ENCODE measurements at places on chromosomes 2 and 18.
A peak's percentile ranks its signal among the peaks of the same experiment; 100 is the strongest.

DNA sequence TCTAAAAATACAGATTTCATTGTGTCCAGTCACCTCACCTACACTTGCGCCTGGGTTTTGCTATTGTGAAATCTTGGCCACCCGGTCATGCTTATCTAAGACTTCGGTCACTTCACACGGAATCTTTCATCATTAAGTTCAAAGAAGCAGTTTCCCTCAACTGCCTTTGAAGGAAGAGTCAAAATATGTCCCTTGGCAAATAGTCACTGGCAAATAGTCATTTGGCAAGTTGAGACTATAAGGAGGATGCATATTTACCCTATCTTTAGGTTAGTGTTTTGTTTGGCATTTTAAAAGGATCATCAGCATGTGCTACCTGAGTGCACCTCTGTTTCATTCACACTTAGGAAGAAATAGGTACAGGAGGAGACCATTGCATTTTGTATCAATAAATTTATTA lies 95.9 kb downstream of the FEZ2 start:
- DNase-seq = no peak

DNA sequence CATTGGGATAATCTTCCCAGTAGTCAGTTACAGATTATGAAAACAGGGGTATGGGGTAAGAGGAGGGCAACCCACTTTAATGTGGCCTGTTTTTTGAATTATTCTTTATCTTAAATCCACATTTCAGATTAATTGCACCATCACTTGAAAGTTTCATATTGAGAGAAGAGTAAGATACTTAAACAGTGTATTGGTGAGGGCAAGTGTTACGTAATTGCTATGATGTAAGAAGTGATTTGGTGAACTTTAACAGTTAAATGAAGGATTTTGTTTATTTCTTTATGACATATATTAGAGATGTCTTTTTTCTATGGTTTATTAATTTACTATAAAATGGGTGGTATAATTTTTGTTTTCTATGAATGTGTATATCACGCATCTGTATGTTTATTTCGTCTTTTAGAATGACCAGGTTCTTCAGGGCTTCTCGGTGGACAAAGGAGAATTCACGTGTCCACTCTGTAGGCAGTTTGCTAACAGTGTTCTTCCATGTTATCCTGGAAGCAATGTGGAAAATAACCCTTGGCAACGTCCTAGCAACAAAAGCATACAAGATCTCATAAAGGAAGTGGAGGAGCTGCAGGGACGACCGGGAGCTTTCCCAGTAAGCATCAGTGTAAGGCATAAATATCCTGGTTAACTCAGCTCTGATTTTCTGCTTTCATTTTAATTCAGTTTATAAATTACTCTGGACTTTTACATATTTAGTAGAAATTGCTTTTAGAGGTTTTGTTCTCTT lies 171.2 kb upstream of the MYO3B start:
- no peak for DNase-seq

DNA sequence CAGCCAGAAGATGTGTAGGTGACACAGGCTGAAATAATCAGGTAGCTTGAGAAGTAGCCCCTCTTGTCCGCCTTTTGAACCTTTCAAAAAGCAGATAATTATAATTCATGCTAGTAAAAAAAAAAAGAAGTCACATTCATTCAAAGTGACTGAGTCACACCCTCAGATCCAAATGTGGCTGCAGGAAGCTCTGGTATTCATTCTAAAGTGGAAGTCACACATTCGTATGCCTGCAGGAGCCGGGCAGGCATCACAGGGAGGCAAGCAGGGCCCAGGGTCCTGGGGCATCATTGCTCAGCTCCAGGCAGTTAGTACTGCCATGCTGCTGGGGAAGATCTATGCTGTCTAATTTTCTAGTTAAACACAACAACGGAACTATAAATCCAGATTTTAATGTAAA lies 21.7 kb upstream of the RAB11FIP5 start:
- no peak for DNase-seq

DNA sequence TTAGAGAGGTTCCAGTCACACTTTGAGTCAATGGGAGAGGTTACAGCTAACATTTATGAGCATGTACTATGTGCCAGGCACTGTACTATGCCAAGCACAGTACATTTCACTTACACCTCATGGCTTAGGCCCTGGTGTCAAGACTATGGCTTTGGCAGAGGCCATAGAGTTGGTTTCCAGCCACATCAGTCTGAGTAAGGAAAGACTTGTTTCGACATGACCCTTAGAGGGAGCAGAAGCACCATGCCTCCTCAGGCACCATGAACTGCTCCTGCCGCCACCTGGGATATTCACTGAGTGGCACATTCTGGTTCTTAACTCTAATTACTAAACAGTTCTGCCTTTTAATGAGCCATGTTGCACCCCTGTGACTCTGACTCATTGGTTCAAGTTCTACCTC lies 12.7 kb downstream of the DGUOK start:
- DNase-seq = no peak

DNA sequence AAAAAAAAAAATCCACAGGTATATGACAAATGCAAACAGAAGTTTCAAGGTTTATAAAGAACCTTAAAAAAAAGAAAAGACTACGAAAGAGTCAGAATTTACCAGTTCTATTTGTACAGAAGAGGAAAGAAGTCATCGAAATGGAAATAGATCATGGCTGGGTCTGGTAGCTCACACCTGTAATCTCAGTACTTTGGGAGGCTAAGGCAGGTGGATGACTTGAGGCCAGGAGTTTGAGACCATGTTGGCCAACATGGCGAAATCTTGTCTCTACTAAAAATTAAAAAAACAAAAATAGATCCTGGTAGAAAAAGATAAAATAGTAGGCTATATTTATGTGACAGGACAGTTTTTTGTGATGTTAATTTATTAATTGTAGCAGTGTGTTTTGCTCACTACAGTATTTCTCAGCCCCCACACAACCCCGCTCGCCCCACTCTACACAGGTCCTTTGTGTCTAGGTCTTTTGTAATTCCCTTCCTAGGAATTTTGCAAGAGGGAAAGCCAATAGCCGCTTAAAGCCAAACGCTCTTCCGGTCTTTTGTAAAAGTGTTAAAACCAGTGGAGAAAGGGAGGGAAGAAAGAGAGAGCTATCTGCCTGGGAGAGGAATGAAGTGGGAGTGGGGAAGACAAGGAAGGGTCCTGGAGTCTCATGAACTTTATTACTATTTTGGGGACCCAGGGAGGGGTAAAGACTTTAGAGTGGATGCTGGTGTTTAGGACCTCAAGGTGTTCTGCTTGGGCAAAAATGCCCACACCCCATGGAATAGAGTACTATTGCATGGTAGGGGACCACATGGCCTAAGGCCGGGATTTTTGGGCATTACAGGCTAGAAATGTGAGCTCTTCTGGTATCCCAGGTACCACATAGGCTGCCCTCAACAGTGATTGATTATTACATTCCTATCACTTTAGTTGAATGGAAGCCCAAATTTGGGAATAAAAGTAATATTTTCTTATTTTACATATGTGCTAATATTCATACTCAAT lies 59.4 kb upstream of the XPO1 start:
- no peak for DNase-seq

DNA sequence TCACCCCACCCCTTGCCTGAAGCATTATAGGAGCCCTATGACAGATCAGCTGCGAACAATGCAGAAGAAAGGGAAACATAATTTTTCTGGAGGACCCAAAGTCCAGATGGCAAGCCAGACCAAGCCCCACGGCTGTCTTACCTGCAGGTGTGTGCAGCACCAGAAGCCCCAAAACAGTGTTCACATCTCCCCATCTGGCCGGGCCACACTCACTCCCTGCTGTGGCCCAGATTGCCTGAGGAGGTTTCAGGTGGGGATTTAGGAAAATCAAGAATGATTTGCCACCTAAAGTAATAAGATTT lies 11.7 kb upstream of the STK17B start:
- DNase-seq = no peak

DNA sequence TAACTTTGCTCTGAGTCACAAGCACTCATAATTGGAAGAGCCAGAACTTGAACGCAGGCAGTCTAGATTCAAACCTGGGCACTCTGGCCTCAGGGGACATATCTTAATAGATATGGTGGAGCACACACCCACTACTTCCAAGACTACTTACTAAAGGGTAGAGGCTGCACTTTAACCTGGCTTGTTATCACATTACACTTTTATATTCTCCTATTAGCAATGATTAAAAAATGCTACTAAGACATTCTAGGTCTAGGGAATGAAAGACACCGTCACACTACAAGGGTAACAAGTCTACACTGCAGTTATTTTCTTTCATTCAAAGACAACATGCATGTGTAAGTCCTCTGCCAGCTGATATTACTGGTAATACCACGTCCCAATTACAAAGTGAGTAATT lies 258.8 kb downstream of the ZNF521 start:
- no peak for DNase-seq

DNA sequence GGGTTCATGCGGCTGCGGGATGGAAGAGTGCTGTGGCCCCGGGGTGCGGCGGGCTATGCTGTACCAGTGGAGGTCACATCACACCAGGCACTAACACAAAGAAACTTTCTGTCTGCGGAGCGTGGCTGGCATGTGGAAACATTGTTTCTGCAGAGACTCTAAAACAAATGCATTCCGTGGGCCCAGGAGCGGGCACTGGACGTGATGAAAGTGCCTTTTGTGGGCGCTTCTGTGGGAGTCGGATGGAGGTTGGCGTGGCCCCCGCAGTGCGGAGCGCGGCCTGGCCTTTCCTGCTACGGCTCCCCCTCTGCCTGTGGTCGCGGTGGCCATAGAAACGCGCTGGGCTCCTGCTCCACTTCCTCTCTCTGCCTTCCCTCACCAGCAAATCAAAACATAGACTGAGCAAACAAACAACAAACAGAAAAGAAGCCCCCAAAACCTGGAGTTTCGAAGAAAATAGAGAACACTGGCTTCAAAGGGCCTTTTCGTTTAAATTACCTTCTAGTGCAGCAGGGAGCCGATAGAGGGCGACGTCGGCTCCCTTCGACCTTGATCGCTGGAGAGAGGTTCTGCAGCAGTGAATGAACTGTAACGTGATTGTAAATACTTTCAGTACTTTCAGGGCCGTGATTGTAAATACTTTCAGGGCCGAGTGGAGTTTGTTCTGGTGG lies 51.4 kb downstream of the KIF5C start:
- DNase-seq = peak; percentile 31

DNA sequence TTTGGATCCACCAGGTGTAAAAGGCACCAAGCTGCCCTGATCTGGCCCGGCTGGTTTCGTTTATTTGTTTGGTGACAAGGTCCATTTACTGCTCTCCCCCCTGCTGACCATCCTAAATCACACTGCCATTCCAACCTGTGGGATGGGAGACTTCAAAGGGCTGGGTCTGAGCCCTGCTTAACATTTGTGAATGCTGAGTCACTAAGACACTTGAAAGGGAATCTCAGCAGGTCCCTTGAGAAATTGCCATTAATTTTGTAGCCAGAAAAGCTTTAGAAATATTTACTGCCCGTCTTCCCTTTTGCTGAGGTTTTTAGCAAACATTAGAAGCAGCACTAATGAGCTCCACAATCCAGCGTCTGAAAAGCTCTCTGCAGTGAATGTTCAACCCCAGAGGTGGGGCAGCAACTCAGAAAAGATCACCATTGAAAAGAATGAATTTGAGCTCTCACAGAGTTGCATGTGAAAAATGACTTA lies 133.8 kb downstream of the ARL4C start:
- no peak for DNase-seq

DNA sequence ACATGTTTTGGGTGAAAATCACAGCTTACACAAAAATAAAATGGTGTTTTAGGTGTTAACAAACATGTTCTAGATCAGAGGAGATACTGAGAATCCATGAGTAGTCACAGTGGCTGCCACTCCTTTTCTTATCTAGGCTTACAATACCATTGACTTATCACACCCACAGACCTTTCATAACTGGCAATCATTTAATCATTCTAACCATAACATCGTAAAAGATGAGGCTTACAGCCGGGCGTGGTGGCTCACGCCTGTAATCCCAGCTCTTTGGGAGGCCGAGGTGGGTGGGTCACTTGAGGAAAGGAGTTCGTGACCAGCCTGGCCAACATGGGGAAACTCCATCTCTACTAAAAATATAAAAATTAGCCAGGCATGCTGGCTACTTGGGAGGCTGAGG lies 18.8 kb upstream of the SERPINB5 start:
- no peak for DNase-seq

DNA sequence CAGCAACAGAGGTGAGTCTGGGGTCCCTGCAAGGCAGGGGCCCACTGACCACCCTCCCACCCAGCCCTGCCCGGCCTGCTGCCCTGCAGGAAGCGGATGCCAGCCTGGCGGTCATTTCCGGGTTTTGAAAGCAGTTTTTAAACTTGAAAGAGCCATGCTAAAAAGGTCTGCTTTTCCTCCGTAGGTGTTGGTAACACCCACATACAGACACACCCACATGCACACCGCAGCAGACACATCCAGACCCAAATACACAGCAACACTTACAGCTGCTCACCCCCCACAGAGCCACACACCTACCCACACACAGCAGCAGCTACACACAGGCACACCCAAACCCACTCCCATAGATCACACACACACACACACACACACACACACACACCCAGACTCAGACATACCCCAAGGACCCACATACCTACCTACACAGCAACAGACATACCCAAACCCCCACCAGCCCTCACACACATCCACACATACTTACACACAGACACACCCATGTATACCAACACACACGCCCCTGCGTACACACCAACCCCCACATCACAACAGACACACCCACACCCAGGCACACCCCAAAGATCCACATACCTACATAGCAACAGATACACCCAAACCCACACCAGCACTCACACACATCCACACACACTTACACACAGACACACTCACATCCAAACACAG lies 7.6 kb downstream of the ZFP36L2 start:
- DNase-seq = no peak

DNA sequence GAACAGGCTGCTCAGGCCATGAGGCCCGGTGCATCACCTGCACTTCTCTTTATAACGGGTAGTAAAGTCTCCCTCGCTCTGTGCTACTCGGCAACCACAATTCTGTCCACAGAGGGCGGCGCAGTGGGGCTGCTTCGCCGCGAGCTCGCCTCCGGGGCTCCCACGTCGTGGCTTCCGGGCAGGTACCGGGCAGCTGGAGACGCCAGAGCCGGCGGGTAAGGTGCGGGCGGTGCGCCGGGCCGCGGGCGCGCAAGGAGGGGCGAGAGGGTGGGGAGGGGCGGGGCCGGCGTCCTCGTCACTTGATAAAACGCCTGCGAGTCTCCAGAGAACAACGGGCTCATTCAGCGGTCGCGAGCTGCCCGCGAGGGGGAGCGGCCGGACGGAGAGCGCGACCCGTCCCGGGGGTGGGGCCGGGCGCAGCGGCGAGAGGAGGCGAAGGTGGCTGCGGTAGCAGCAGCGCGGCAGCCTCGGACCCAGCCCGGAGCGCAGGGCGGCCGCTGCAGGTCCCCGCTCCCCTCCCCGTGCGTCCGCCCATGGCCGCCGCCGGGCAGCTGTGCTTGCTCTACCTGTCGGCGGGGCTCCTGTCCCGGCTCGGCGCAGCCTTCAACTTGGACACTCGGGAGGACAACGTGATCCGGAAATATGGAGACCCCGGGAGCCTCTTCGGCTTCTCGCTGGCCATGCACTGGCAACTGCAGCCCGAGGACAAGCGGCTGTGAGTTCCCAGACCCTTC lies at the start of gene ITGA6:
Gene ITGA6 (plus strand): TSS at position 331 of the 734 bp plus-strand sequence.
- peak; percentile 60 for DNase-seq

GRCh38 chr2:3488855-3489763 lies 30.2 kb downstream of the ADI1 start:
- no peak for DNase-seq

- no peak for DNase-seq
These were observed 96.2 kb downstream of the PDE1A start for GRCh38 chr2:182330451-182331305.
